ENCODE measurements at places on chromosomes 2 and 18.

- DNase-seq = no peak
These were observed 11.9 kb downstream of the FABP1 start for GRCh38 chr2:88115825-88116518.

DNA sequence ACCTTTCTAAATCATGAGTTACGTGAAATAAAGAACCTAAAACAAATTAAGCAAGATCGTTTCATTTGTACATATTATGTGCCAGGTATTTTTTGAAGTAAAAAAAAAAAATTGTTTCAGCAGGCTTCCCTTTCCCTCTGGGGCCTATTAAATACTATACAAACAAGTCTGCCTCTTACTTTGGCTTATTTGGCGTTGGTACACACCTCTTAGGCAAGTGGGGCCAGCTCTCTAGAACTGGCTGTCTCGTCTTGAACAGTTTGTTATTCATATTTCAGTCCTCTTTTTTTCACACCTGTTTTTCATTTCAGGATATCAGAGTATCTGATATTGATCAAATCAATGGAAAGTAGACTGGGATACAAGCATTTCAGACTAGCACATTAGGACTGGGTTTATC, 27.4 kb upstream of the PPP3R1 start:
- no peak for DNase-seq

- DNase-seq = no peak
These were observed 21.7 kb downstream of the TET3 start for GRCh38 chr2:74006459-74006858.

DNA sequence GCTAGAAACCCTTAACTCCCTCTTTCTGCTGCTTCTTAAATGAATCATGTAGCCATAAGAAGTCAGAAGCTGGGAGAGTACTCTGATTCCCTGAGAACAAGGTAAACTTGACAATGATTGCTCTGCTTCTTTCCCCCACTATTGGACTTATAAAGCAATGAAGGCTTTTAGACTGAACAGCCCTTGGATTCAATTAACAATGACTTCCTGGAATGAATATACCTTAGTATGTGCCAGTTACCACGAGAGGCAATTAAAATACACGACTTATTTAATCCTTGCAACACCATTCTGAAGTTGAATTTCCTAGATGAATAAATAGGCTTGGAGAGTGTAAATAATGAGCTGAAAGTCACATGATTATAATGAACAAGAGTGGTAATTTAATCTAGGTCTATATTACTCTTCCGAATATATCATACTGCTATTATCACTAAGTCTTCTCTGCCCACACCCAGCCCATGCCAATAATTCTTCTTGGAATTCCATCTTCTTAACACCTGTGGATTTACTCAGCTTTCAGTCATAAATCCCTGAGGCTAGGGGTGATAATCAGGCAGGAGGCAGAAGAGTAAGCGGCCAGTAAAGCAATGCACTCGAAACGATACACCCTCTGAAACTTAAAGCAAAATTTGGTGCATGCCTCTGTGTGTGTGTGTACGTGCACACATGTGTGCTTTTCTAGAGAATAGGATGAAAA, 170.2 kb downstream of the ATAD2B start:
- DNase-seq = no peak

- DNase-seq = no peak
These were observed 61.3 kb downstream of the DDX18 start for GRCh38 chr2:117875786-117876185.

DNA sequence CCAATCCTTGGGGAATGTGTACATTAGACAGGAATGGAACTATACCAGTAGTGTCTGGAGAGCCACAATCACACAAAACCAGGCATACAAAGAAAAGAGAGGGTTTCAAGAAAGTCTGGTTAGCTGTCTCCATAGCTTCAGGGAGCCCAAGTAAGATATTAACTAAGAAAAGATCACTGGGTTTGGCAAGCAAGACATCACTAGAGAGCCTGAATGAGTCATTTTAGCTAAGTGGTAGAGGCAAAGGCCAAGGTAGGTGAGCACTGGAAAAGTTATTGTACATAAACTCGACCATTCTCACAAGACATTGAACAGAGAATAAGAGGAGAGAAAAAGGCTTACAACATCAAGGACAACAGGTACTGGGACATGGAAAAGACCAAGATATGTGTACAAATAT, 143.8 kb upstream of the ARL4C start:
- no peak for DNase-seq

- no peak for DNase-seq
These were observed 207.0 kb upstream of the AGAP1 start for GRCh38 chr2:235286622-235287374.

GRCh38 chr2:235614900-235615712, 121.3 kb downstream of the AGAP1 start:
- DNase-seq = peak; percentile 20

DNA sequence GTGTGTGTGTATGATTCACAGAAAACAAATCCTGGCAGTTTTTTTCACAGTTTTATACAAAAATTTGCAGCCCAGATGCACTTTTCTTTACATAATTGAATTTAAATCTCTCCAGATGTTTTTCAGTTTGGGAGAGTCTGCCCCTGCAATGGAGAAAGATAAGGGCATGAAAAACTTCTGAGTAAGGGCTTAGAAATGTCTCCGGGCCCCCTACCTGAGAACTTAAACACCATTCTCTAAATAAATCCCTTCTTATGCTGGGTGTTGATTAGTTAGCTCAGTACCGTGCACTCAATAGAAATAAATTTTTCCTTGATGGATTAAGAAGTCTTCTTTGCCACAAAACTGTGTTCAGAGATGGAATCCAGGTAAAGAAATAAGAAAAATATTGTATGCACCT, 64.5 kb downstream of the DPP4 start:
- DNase-seq = no peak

GRCh38 chr2:72562451-72563153, 263.2 kb downstream of the EXOC6B start:
- no peak for DNase-seq

DNA sequence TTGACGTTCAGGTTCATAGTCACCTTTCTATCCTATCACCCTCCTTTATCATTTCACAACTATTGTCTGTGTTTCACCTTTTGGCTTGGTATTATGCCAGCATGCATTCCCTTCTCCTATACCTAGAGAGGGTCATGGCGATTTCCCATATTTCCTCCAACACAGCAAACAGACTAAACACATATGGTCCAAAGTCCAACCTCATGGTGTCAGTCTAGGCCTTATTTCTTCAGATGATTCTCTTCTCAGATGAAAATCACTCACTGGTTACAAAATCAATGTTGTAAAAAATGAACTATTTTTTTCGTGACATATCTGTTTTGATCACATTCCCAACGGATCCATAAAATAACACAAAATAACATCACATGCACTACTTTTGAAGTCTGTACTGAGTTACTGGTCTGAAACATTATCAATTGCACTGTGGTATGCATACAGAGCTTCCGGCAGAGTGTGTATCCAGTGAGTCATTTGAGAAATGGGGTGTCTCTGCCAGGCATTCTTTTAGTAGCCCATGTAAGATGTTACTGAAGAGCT, 204.8 kb upstream of the GALNT5 start:
- no peak for DNase-seq

DNA sequence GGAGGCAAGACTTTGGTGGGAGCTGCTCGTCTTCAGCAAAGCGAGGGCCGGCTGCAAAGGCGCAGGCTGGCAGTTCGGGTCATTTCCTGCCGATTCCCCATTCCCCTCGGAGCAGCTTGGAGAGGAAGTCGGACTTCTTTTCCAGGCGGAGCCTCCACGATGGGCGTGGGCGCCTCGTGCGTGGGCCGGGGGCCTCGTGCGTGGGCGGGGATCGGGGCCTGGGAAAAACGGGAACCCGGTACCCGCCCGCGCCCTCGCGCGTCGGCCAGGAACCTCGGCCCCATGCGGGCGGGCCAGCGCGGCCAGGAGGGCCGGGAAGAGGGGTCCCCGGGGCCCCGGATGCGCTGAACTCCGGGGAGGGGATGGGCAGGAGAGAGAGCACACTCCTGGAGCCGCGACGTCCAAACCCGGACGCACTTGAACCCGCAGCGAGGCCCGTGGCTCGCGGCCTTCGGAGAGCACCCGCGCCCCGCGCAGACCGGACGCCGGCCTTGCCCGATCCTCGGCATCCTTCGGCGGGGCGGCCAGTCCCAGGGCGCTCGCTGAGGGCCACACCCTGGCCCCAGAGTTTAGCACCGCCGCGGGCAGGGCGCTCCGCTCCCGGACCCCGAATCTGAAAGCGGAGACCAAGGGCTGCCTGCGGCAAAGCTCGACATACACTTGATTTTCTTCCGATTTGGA, 368.4 kb downstream of the MTX2 start:
- peak; percentile 34 for DNase-seq

GRCh38 chr18:34695310-34695709, 14.8 kb upstream of the DTNA start:
- no peak for DNase-seq

DNA sequence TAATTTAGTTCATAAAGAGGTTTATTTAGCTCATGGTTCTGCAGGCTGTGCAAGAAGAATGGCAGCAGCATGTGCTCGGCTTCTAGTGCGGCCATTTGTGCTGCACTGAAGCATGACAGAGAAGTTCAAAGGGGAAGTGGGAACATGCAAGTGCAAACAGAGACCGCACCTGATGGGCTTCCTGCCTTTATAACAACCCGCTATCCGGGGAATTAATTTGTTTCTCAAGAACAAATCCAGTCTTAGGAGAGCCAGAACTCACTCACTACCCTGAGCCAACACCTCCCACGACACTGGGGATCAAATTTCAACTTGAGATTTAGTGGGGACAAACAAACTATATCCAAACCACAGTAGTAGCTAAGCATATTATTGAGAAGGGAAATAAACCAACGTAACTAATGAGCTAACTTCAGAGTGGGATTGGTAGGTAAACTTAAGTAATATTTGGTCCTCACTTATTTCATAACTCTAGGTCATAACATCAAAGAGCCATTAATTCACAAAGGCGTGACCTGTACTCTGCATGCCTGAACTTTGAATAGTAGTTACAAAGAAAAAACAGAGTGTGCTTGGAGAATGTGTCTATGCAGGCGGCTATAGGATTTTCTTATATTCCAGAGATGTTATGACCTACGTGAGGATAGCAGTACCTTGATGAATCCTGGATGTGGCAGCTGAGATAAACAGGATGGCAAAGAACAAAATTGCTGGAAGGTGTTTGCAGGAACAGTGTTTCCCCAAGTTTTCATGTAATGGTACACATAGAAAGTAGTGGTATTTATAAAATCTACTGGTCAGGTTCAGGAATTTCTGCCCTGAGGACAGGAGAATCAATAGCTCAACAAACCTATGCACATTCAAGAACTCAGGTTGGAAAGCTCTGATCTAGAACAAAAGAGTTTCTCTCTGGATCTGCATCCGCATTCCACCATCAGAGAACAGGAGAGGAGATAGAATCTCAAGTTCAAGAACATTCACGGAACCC, 845.9 kb upstream of the ID2 start:
- DNase-seq = no peak

GRCh38 chr2:167941604-167942003, 305.8 kb downstream of the STK39 start:
- no peak for DNase-seq

DNA sequence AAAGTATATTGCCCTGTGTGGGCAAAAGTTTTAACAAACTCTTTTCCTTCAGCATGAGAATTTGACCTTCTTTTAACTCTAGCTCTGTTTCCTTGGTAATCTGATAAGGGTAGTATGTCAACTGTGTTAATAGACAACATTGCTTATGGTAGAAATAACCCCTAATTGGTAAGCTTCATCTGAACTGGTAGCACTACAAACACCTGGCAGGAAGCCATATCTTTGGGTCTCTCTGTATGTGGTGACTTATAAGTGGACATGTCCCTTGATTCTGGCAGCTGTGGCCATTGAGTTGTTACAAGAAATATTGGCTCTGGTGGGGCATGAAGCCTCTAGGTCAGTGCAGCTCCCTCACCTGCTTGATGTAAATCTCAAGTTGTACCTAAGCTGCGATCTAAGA, 46.9 kb downstream of the MBD5 start:
- no peak for DNase-seq

DNA sequence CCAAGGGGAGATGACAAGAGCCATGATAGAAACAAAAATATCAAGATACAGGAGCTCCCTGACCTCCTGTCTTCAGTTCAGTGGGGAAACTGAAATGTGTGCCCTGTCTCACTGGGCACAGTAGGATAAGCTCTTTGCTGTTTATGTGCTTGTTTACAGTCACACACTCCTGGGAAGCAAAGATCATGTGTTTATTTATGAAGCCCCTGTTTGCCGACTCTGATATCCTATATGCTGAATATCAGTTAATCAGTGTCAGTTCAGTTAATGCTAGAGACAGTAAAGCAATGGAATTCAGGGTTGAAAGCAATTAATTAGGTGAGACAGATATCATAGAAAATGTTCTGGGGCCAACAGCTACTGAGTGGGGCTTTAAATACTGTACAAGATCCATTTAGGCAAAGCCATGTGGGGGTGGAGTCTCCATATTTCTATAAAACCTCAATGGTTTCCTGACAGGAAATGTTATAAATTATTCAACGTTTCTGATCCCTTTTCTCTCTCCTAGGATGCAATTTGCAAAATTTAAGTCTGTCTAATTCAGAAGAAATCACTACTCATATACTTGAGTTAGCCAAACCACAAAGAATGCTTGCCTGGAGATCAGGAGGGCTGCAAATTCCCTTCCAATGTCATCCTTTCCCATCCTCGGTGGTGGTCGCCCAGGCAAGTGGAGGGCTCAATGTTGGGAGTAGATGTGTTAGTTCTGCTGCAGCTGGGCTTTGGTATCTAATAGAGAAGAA, 551.3 kb downstream of the CMPK2 start:
- DNase-seq = no peak

DNA sequence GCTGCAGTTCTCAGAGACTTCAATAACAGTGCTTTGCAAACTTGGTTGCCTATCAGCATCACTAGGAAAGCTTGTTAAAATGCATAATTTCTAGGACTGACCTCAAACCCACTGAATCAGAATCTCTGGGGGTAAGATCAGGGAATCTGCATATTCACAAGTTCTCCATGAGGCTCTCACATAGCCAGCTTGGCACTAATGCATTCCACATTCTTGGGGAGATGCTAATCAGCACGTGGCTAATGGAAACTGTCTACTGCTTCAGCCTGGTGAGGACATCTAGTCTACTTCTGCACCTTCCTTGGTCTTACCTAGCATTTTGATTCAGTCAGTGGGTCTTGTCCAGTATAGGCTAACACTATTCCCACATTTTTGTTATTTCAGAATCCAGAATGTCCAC, 56.3 kb downstream of the RBKS start:
- no peak for DNase-seq

DNA sequence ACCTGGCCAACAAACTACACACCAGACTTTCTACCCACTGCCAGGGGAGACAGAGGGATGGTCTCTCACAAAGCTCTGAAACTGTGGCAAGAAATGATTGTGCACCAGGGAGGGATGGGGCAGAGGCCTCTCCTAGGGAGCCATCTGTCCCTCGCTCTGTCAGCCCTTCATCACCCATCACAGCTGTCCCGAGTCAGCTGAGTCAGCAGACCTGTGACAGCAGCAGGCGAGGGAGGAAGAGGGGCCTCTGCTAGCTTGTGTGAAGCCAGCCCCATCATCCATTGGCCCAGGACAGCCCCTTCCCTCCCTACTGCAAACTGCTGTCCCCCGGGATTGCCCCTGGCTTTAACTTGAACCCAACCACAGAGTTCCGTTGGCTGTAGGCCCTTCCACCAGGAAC, 5.0 kb downstream of the SH2D6 start:
- DNase-seq = no peak

Data from transverse colon (tissue), 4 donors.